Tibial nerve (tissue), 4 donors: ENCODE measurements at places on chromosomes 3 and 15. TPM values are rescaled to one million over a fixed set of nuclear protein-coding genes. Genes with fewer than 3 reads are reported as not detected.

GRCh38 chr3:148906667-148907066 lies 41.6 kb downstream of the CPA3 start:
- DNase-seq = no peak

Gene PIGZ
- total RNA-seq = 14.9 TPM

DNA sequence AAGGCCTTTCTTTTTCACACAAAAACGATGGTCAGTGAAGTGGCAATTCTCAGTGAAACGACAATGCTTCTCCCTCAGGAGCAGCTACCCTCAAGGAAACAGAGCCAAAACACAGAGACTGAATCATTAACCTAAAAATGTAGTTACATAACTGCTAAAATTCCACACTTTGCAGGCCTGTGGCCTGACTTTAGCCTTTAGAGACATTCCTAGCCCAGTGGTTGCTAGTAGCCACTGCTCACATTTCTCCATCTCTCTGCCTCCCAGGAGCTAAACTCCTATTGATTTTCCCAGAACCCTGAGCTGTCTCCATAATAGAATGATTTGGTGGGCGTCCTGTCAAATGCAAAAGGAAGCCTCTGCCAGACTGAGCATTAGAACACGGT lies 630.1 kb upstream of the KCNMB2 start:
- no peak for DNase-seq

DNA sequence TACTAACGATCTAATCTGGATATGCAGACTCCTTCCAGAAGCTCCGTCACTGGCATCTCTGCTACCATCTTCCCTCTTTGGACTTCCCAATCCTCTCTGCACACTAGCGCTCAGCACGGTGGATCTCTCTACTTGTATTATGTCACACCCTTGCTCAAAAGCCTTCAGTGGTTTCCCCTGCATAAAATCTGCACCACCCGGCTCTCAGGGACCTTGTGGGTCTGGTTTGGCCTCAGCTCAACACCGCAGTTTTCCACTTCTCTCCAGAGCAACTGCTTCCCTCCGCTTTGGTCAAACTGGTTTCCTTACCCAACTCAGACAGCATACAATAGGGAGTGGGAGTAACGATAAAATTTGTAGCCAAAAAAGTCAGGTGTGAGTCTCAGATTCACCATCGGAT lies 30.7 kb upstream of the HES1 start:
- no peak for DNase-seq

Gene RBPMS2
- 2.0 TPM for total RNA-seq

Gene PLOD2
- 21.0 TPM for total RNA-seq

DNA sequence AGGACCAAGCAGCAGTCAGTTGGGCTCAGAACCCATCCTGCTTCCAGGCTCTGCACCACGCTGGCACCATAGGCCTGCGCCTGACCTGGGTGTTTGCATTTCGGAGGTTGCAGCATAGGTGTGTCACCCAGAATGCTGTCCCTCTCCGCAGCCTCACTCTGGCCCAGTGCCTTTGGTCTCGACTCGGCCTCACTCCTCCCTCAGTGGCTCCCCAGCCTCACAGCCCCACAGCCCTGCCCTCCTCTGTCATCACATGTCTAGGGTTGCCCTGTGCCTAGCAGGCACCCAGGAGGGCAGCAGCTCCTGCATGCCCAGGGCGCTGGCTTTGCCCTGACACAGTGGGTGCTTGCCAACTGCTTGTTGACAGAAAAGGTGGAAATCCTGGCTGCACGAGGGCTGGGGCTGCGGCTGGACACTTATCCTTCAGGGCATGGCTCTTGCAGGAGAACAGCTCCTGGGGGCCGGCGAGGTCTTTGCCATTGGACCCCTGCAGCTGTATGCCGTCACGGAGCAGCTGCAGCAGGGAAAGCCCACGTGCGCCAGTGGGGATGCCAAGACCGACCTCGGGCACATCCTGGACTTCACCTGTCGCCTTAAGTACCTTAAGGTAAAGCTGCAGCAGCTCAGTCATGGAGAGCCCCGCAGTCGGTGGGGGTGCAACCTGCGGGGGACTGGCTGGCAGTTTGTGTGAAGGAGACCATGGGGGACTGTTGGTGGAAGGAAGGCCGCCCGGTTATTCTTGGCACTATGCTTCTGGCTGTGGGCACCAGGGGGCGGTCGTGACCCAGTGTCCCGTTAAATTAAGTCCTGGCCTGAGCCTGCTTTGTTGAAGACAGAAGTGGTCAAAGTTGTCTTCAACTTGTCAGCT lies 16.2 kb downstream of the NISCH start:
- peak; percentile 67 for DNase-seq

DNA sequence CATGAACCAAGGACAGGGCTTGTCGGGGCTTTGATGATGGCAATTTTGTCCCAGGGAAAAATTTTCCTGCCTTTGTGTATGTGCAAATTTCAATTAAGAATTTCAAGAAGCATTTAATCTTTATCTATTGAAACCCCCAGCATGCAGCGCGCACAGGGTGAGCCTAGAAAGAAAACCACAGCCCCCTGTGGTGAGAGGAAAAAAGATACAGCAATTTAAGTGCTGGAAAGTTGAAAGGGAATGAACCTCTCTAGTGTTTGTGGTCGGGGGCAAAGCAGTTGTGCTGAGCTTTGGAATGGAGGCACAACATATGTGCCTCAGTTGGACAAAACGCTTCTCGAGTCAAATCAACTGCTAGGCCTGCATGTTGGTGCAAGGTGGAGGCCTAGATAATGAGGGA lies 111.8 kb upstream of the C15orf61 start:
- no peak for DNase-seq

- DNase-seq = no peak
These were observed 70.6 kb upstream of the SLC6A11 start for GRCh38 chr3:10745392-10745791.

Gene NPTN
- 84.3 TPM for total RNA-seq

DNA sequence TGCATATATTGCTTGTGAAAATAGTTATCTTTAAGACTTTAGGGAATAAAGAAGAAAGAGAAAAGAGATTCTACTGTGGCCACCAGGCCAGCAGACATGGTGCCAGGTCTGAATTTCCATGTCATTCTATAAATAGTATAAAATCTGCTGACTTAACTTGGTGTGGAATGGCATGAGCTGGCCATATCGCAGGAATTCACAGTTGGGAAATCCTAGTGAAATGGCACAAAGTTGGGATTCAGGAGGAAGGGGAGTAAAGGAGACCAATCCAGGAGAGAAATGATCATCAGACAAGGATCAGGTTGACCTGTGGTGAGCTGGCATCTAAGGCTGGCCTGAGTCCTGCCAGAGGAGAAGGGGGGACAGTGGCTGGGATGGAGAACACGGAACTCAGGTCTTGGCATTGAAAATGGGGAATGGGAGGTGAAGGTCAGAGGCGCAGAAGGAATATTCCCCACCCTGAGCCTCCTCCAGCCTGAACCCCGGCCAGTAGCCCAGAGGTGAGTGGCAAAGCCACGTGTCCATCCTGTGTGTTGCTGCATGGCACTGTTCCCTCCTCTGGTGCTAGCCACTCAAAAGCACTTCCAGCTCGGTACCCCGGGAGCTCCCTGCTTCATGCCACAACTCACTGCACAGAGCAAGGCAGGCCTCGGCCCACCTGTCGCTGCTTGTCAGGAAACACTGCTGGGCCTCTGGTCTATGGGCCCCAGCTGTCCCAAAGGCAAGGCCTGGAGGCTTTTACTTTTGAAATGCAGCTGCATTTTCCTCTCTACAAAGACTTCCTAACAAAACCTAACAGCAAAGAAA lies 51.4 kb downstream of the SSUH2 start:
- no peak for DNase-seq

Gene GRK7
- not detected for total RNA-seq

GRCh38 chr15:69518806-69519205 lies 66.2 kb downstream of the RPLP1 start:
- no peak for DNase-seq

- DNase-seq = no peak
These were observed 2.4 kb upstream of the SKIC8 start for GRCh38 chr15:78301828-78302227.

- no peak for DNase-seq
These were observed 184.9 kb upstream of the BHLHE40 start for GRCh38 chr3:4794331-4794730.

DNA sequence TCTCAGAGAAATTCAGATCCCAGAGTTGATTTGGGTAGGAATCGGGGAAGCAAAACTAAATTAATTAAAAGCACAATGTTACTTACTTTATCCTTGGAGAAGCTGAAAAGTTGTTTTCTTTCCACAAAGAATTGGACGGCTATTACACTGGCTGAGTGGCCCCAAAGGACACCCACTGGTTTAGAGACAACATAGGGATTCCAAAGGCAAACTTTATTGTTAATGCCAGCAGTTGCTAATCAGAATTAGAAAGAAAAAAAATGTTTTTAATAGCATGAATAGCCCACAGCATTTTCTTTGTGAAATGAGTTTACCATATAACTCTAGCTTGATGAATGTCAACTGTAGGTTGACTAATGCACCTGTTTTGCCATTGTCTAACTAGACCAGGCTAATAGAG lies 51.7 kb downstream of the WDR49 start:
- DNase-seq = no peak

DNA sequence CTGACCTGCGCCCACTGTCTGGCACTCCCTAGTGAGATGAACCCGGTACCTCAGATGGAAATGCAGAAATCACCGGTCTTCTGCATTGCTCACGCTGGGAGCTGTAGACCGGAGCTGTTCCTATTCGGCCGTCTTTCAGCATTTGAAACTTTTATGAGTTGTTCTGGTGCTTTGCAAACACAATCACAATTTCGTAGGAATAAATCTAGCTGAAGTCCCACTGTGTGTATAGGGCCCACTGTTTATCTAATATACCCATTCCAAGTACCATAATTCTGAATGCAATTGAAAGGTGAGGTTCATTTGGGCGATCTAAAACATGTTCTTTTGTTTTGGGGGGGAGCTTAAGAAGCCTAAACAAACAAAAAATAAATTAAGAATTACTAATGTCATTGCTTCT lies 572.1 kb downstream of the FGF12 start:
- no peak for DNase-seq

DNA sequence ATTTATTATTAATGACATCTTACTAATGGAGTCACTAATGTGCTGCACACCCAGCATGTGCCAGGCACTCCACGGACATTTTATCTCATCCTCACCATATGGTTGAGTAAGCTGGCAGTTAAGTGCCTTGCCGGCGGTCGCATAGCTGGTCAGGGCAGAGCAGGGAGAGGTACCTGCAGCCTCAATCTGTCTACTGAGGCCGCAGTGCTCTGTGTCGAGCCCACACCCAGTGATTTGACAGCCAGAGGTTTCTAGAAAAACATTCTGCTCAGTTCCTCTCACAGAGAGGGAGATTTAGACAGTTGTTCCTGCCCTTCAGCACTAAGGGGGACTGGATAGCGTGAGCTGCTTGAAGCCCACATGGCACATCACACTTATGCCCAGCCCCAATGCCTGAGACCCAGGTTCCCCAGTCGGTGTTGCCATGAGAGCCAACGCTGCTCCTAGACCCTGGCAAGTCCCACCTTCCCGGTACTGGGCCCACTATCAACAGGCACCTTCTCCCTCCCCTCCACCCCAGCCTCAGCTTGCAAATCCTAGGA lies 2.6 kb downstream of the LIPC start:
- DNase-seq = no peak

DNA sequence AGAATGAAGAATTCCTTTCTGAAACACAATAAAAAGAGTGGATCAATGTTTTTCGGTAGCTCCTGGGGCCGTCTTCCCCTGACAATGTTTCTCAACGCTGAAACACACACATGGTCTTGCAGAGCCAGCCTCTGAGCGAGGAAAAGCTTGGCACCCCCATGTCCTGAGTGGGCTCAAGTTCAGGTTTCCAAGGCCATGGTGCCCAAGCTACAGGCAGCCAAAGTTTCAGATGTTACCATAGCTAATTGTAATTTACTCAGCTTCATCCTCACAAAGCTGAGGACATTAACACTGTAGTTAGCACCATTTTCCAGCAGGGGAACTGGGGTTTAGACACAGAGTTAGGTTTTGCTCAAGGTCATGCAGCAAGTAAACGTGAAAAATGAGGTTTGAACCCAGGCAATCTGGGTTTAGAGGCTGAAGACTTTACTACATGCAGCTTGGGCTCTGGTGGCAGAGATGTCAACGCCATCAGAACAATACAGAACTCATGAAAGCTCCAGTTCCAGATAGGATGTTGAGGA lies 199.1 kb downstream of the TJP1 start:
- DNase-seq = no peak

DNA sequence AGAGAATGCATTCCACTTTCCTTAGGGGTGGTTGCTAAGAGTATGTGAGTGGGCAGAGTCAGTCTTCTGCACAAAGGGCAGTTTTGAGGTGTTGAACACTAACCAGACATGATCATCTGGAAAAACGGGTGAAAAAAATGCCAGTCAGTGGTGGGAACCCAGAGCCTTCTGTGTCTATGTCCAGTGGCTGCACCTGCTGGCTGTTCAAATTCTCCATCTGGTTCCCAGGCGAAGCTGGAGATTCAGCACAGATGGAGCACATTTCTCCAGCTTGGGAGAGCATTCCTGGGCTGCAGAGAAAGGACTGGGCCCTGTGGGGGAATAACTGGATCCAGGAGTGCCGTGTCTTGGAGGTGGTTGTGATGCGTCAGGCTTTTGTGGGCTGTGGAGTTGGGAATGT lies 74.1 kb downstream of the TRAK1 start:
- DNase-seq = no peak

Gene LRRN1
- total RNA-seq = 7.5 TPM

DNA sequence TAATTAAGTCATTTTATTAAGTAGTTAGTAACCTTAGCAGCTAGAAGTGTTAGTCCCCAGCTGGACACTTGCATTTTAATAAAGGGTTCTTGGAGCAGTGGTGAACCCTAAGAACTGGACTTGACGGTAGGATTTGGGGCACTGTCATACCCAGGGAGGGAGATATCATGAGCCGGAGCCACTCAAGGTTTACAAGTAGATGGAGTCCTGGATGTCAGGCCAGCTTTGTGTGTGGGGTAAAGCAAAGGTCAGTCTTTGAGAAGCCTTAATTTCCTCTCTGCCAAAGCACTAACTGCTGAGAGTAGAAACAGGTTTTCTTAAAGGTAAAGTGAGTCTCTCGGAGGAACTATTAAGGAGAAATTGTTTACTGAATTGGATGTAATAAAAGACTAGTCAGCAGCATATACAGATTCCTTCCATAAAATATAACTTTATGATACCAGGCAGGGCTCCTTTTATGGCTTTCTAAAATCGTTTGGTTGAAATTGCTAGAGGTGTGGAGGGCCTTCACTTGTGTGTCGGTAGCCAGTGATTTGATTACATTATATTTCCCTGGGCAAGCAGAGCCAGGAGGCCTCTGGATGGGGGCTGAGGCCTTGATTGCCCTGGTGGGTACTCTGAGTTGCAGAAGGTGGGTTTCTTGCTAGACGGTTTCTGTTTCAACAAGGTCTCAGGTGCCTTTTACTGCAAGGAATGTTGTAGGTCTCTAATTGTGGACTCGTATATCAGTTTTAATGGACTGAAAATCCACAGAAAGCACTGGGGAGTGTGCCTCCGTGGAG lies 23.1 kb downstream of the SQOR start:
- DNase-seq = no peak

GRCh38 chr3:61333192-61333961 lies 82.1 kb upstream of the FHIT start:
- no peak for DNase-seq

- no peak for DNase-seq
These were observed 71.5 kb downstream of the FAM174B start for GRCh38 chr15:92584105-92584504.

Gene RSRC1
- total RNA-seq = 58.2 TPM

- DNase-seq = no peak
These were observed 1.6 kb downstream of the BTBD1 start for GRCh38 chr15:83065431-83065830.

Gene FEM1B
- total RNA-seq = 39.3 TPM

Gene RPN1
- 255 TPM for total RNA-seq

Gene ADGRG7
- not detected for total RNA-seq
